Muscle of leg (tissue), 16 donors: ENCODE measurements at places on chromosomes 7 and 10.

DNA sequence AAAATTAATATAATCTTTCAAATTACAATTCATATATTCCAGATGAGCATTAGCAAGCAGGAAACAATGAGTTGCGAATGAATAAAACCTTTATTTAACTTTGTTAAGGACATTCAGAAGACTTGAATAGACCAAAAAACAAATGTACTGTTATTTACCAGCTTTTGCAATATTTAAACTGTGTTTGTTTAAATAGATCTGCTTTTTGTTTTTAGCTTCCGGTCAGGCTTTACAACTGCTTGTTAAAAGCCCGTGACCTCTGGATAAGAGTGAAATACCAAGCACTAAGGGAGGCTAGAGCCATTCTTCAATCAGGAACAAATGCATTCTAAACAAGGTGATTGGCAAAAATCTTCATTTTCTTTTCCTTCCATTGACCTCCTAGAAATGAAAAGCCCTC, 184.9 kb upstream of the GNAI1 start:
- H3K36me3 ChIP-seq, result no peaks in the 10 kb centered on the region
- H3K4me1 ChIP-seq, result no peaks in the 10 kb centered on the region
- H3K4me3 ChIP-seq, result no peak overlapping the region
- H3K27ac ChIP-seq, result no peak overlapping the region

- H3K36me3 ChIP-seq, result no peaks in the 10 kb centered on the region
- no peak overlapping the region for H3K27ac ChIP-seq
These were observed 6.9 kb upstream of the LRMDA start for GRCh38 chr10:75424571-75424970.

DNA sequence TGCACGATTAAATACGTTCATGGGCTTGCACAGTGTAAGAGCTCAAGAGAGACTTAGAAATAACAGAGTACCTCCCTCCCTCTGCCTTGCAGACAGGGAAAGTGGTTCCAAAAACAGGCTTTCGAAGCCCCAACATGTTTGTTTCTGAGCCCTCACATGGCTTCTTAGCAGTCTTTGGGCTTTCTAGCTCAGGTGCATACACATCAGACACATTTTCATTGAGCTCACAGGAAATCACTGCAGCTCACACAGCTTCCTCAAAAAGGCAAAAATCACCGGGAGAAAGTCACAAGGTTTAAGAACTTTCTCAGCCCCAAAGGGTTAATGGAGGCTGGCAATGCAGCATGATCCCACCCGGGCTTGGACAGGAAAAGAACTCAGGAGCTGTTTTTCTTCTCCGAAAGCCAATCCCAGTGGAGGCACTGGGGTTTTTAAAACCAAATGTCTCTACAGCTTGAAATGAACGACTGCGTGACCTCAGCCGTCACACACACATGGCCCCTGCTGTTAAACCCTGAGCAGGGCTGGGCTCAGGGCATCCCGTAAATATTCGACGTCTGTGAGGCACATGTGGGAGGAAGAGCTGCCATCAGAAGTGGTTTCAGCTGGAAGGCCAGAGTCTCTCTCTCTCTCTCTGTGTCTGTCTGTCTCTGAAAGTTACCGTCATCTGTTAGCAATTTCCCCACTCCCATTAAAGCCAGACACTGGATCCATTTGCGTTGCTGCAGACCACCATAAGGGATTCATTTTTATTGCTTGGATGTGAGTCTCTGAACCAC, 69.7 kb downstream of the CALML3 start:
- no peaks in the 10 kb centered on the region for H3K27me3 ChIP-seq
- H3K4me1 ChIP-seq, result peaks cover 50% of the 10 kb centered on the region
- peak overlapping the region; percentile 23 for H3K27ac ChIP-seq
- H3K4me3 ChIP-seq, result no peak overlapping the region

GRCh38 chr10:30818010-30818660, 188.6 kb upstream of the LYZL2 start:
- H3K36me3 ChIP-seq, result no peaks in the 10 kb centered on the region
- H3K4me1 ChIP-seq, result peaks cover 84% of the 10 kb centered on the region
- peak; percentile 59 for DNase-seq
- H3K4me3 ChIP-seq, result no peak overlapping the region
- H3K27me3 ChIP-seq, result no peaks in the 10 kb centered on the region

- H3K27ac ChIP-seq, result no peak overlapping the region
- no peak for DNase-seq
- no peaks in the 10 kb centered on the region for H3K36me3 ChIP-seq
- no peak overlapping the region for H3K4me3 ChIP-seq
These were observed 977.2 kb downstream of the LRMDA start for GRCh38 chr10:76408646-76409045.
